ENCODE measurements at places on chromosomes 7 and 10.

- peak; percentile 44 for DNase-seq
Measured at GRCh38 chr10:114869520-114869892, 47.9 kb downstream of the FHIP2A start.

DNA sequence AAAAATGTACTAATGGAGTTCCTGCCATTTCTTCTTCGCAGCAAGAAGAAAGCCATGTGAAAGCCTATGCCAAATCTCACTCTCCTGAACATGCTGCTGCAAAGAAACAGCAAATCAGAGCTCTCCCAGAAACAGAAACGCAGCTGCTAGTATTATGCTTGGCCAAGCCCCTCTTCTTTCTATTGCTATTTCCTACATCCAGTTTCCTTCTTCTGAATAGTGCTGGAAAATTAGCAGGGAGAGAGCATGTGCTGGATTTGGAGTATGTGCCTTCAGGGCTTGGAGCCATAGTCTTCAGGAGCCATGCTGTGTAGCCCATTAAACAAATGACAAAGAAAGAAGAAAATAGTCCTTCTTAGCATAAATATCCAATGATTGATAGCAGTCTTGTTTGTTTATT, 852.0 kb upstream of the PHF14 start:
- no peak for DNase-seq

- DNase-seq: no peak
Measured at GRCh38 chr10:74875966-74876365, 49.6 kb downstream of the KAT6B start.

DNA sequence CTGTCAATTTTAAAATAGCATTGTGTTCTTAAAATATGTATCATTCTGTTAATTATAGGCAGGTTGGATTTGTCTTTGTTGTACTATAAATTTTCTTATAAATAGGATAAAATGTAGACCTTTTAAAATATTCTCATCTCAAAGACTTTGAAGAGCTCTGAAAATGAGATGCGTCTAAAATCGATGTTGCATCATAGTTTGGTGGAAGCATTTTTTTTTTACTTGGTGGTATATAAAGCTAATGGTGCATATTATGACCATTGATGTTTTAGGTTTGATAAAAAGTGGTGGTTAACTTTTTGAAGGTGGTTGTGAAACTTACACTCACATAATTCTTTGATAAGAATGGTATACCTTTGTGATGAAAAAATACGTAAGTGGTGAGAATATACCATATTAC, 69.1 kb downstream of the ZNRF2 start:
- no peak for DNase-seq

DNA sequence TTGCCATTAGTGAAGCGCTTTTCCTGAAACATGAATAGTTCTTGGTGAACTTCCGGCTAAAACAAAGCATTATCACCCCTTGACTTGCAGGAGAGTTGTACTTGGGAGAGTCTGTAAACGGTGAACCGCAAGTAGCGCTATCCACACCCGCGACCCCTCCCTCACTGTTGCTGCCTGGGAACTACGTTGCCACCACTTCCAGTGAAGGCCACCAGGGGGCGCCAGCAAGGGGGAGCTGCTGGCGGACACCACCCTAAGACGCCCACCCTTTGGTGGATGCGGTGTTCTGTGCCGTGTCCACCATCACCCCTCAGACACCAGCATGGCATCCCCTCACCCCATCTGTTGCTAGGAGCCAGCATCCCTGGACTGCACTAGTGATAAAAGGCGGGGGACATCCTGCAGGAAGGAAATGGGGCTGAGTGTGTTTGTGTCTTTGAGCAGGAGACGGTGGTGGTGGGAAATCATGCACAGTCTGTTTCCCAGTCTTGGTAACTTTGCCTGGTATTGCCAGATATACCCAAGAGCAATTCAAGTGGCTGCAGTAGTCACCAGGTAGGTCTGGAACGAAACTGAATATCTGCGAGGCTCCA, 298.2 kb downstream of the FRMD4A start:
- DNase-seq: no peak

DNA sequence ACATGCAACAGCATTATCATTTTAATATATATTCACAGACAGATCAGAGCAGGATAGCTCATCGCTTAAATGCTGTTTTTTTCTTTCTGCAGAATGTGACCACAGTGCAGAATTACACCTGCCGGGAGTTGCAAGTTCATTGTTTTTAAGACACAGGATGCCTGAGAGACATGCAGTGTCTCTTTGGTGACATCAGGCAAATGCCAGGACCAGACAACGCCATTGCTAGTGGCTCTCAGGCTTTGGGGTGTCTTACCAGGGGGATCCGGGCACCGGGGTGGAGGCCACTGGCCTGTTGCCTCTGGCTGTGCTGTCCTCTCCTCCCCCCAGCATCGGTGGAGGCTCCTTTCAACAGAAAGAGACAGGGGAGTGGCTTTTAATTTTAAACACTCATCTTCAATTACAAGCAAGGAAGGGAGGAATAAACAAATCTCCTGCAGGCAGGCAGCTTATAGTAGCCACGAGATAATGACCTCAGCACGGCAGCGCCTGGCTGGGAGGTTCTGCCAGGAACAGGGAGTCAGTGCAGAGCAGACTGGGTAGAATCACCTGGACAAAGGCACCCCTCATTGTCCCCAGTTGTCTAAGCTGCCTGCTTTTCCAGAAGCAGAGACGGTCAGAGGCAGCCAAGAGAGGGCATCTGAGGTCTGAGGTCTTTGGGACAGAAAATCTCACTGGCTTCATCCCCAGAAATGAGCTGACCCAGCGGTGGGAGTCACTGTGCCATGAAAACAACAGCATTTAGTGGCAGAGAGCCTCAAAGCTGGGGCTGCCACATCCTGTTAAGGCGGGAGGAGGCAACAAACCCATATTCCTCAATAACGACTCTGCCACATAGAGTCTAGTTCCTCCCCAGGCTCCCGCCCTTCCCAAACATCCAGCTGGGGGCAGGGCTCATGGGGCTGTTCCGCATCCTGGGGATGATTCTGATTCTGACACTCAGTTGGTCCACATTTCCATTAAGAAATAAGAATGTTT, 148.4 kb downstream of the TCERG1L start:
- no peak for DNase-seq

Measured in GM04503 (cell line).